ENCODE measurements at places on chromosomes 3 and 15.

- DNase-seq, result no peak
Measured at GRCh38 chr3:59316688-59317275, 267.0 kb upstream of the CFAP20DC start.

DNA sequence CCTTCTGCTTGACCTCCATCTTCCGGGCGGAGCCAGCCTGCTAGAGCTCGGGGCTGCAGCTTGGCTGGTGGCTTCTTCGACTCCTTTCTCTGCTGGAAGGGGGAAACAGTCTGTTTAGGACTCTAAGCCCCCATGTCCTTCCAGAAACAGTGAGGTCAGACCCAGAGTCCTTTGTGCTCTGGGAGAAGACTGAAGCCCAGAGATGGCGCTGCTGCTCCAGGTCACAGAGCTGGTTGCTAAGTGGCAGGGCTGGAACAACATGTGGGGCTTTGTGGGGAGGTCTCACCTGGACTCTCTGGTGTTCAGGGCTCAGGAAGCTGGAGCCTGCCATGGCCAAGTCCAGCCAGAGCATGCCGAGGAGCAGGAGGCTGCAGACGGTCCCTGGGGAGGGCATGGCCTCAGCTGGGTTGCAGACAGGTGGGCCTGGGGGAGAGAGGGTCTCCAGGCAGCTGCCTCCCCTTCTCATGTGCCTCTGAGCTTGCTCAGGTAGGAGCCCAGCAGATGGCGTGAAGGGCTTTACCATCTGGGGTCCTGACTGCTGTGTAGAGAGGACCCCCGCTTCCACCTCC lies 2.9 kb downstream of the GHRL start:
- DNase-seq, result no peak

- DNase-seq, result no peak
Measured at GRCh38 chr15:51973775-51974174, 2.2 kb upstream of the LEO1 start.

DNA sequence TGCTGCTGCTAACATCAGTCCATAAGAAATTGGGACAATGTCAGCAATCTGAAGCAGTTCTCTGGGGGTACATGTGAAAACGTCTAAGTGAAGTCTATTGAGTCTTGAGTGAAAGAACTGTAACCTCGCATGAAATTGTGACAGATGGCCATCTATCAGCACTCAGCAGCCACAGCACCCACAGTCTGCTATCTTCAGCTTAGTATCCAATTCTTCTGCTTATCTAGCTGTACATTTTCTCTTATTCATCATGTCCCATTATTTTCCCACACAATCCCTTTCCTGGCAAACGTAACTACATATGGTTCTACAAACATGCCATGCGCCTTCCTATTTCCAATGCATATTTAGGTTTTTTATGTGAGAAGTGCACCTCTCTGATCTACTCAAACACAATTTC lies 629.7 kb downstream of the NTRK3 start:
- no peak for DNase-seq

- no peak for DNase-seq
Measured at GRCh38 chr3:38311941-38312340, 29.8 kb downstream of the SLC22A14 start.

DNA sequence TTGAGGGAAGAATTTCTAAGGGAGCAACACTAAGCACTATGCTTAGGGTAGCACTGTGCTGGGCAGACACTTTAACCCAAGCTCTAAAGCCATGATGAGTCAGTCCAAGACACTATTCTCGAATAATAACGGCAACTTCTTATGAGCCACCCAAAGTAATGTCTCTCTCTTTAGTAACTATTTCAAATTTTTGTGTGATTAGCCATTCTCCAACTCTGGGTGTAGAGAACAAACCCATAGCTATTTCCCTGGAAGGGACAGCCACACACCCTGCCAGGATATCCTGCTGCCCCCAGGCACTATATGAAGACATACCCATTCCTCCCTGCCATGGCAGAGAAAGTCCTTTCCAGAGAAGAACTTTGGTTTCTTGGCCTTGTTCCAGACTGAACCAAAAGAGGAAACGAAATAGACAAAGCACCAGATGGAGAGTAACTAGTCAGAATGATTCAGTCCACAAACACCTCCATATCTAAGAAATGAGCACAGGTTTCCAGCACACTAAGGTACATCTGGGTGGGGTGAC lies 384.9 kb upstream of the THBS1 start:
- DNase-seq, result no peak

- no peak for DNase-seq
Measured at GRCh38 chr3:187773233-187774184, 28.2 kb upstream of the BCL6 start.

DNA sequence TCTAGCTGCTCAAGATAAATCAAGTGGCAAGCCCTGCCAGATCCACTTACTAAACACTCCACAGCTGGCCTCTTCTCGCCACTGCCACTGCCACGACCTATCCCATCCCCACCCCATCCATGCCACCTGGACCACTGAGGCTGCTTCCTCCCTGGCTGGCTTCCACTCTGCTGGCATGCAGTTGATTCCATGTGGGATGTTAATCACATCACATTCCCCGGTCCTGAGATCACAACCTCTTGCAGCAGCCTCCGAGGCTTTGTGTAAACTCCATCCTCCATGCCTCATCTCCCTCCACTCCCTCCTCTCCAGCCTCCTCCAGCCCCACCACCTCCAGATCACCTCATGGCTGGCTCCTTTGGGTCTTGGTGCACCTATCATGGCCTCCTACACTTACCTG lies 7.7 kb downstream of the NCKIPSD start:
- no peak for DNase-seq

DNA sequence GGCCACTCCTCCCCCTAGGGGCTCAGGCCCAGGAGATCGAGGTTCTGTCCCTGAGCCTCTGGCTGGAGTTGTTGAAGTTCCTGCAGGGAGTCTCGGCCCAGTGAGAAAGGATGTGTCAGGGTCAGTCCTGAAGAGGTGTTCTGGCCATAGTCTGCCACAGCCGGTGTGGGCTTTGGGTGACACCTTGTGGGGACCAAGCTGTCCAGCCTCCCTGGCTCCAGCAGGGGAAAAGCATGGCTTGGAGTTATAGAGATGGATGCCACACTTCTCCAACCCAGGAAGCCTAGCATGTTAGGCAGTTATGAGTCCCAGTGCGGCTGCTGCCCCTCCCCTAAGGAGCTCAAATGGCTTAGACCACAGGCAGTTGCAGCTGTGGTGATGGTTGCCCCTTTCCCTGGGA lies 945.6 kb upstream of the GBE1 start:
- no peak for DNase-seq

DNA sequence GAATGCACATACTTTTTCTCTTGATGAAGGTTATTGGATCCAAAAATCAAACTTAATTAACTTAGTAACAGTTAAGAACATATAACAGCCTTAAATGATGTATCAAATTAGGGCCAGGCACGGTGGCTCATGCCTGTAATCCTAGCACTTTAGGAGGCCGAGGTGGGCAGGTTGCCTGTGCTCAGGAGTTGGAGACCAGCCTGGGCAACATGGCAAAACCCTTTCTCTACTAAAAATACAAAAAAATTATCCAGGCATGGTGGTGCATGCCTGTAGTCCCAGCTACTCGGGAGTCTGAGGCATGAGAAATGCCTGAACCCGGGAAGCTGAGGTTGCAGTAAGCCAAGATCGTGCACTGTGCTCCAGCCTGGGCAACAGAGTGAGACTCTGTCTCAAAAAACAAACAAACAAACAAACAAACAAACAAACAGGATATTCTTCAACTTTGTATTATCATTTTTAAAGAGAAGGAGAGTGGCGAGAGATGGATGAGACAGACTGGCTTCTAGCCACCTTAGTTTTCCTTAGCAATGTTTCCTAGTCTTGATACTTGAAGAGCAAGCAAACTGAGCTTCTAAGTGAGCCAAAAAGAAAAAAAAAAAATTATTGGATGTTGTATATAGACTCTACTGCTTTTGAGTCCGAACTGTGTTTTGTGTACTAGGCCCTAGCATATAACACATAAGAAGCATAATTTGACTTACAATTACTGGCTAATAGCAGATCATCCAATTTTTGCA lies 13.8 kb downstream of the SPRED1 start:
- no peak for DNase-seq

- no peak for DNase-seq
Measured at GRCh38 chr15:96183514-96183850, 147.0 kb upstream of the NR2F2 start.

DNA sequence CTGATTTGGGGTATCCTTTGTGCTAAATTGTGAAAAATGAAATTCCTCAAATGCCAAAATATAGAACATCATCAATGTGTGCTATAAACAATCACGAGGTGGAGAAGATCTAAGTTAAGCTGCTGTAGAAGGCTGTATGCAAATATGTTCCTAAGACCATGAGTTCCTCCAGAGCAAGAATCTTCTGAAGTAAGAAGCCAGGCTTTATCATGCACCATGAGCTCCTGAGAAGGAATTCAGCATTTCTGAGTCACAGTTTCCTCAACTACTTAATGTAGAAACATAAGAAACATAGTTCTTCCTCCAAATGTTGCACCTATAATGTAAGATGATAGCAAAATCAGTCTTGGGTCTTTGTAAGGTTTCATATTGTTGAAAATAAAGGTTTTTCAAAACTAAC lies 241.7 kb upstream of the MDFIC2 start:
- no peak for DNase-seq

DNA sequence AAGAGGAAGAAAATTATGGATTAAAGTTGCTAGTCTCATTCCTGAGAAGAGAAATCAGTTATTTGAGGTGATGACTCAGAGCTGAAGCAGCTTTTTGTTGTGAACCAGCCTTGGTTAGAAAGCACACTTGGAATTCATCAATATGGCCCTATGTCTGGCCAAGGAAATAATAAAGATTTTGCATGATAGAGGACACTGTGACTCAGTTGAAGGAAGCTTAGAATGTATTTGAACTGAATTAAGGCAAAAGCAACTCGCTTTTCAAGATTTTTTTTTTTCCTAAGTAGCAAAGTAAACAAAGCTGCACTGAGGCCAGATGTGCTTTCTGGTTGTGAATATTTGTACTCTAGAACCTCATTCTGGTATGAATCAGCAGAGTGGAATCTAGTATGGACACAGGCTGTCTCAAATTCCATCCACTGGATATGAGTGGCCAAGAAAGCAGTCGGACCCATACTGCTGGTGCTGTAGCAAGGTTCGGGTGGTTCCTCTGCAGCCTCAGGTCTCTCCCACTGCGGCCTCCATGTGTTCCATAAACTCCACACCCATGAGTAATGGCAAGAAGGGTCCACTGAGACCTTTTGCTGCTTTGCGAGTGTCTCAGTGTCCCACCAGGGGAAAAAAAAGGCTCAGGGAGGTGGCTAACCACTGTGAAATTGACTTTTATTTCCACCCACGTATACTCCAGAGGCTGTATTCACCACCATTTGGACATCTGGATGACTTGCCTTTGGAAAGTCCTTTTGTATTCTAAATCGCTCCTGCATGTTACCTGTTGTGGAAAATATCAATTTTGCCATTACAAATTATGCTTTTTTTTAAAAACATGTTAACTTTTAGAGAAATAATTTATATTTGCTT lies 53.1 kb downstream of the TGFBR2 start:
- no peak for DNase-seq

DNA sequence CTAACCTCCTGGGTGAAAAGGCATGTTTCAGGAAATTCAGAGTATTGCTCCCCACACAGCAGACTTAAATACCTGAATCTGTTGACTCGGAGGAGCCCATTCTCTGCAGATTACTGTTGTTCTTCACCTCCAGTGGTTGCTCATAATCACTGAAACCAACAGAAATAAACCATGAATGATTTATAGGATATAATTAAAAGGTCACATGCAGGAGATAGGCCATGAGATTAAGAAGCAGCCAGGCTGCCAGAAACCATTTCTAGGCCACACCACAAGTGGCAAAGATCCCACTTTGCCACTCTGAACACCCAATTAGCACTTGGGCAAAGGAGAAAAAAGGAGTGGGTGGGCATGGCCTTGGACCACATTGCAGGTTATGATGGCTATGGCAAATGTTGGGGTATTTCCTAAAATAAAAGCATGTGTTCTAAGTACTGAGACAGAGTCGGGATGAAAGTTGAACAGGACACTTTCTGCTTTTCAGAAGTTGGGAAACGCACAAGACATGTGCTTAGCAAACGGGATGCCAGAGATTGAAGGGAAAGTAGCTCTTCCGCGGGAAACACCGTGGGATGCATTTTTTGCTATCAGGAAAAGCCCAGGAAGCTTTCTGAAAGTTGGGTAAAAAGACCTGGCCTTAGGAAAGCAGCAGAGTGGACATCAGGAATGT lies 1.5 kb downstream of the CDC25A start:
- DNase-seq, result no peak

DNA sequence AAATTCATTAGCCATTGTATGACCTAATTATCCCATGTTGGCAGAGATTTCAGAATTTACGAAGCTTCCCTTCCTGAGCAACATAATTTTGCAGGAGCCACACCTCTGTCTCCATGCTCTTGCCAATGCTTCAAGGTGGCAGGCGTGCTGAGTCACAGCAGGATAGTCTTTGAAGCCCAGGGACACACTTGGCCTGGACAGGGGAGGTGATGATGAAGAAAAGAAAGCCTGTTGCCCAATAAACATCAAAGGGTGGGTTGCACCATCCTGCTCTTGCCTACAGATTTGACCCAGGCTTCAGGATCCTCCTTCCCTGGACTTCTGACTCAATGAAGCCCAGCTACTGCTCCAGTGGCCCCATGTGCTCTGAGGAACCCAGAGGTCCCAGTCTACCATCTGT lies 117.1 kb downstream of the MINAR1 start:
- DNase-seq, result no peak

- DNase-seq, result no peak
Measured at GRCh38 chr3:64892671-64893309, 205.0 kb upstream of the ADAMTS9 start.

DNA sequence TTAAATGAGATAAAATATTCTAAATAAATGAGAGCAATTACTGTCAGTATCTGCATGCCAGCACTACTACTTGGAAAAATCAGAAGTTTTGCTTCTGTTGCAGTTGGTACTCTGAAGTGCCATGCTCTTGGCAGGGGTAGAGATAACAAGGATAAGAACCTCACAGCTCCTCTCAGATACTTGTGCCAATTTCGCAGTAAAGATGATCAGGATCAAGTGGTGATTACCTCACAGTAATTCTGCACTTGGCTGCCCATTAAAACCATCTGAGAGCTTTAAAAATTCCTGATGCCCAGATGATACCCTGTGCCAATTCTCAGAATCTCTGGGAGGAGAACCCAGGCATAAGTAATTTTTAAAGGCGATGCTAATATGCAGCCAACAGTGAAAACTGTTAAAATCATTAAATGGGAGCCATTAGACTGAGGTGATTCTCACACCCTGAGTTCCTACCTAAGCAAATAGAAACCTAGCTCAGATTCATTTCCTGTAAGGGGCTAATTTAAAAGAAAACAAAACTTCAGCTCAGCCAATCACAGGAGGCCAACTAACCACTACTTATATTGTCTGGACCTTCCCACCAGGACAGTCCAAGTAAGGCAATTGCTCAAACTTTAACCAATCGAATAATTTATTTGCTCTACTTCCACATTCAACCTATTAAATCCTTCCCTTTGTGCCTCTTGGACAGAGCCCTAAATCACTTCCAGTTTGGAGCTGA lies 171.2 kb downstream of the KCNMB2 start:
- DNase-seq, result no peak

- no peak for DNase-seq
Measured at GRCh38 chr15:69648212-69648611, 195.6 kb downstream of the RPLP1 start.

GRCh38 chr15:92561754-92562153 lies 93.8 kb downstream of the FAM174B start:
- no peak for DNase-seq

All from anterior cingulate cortex (tissue), 58 donors.